A549 treated with Hydrocortisone at 1 μM for 4 hours (cell line): ENCODE measurements at places on chromosomes 4 and X. TPM values are rescaled to one million over a fixed set of nuclear protein-coding genes. Genes with fewer than 3 reads are reported as not detected.

The NCAPG gene
- 22.3 to 29.6 TPM (median 27.4 TPM) in 5 replicates for total RNA-seq

The UGT2B7 gene
- total RNA-seq, result 0.16 to 0.49 TPM (median 0.38 TPM) in 5 replicates

The TLR1 gene
- 0.09 to 0.28 TPM (median 0.18 TPM) in 5 replicates for total RNA-seq

The BTC gene
- total RNA-seq, result 0.86 to 1.4 TPM (median 1.0 TPM) in 5 replicates

The PAGE5 gene
- not detected in 5 replicates for total RNA-seq

The CXCR3 gene
- total RNA-seq, result 0.08 to 0.09 TPM (median 0.09 TPM) in 4 of 5 replicates, not detected in the other

The FAM114A1 gene
- total RNA-seq, result 20.9 to 57.2 TPM (median 30.8 TPM) in 5 replicates

The ARAP2 gene
- 0.36 to 0.77 TPM (median 0.41 TPM) in 5 replicates for total RNA-seq

The TCEAL9 gene
- 87.2 to 150 TPM (median 94.3 TPM) in 5 replicates for total RNA-seq

The CETN2 gene
- total RNA-seq, result 70.7 to 82.0 TPM (median 74.4 TPM) in 5 replicates

The TIMM17B gene
- 85.6 to 110 TPM (median 100 TPM) in 5 replicates for total RNA-seq

The SHROOM2 gene
- total RNA-seq, result 0.63 to 1.2 TPM (median 0.86 TPM) in 5 replicates

The SHOX gene
- not detected in 5 replicates for total RNA-seq

The MAGEA2 gene
- 0.06 to 0.29 TPM (median 0.07 TPM) in 3 of 5 replicates, not detected in the others for total RNA-seq
